ENCODE measurements at places on chromosomes 12 and 14. TPM values are rescaled to one million over a fixed set of nuclear protein-coding genes. Genes with fewer than 3 reads are reported as not detected.

DNA sequence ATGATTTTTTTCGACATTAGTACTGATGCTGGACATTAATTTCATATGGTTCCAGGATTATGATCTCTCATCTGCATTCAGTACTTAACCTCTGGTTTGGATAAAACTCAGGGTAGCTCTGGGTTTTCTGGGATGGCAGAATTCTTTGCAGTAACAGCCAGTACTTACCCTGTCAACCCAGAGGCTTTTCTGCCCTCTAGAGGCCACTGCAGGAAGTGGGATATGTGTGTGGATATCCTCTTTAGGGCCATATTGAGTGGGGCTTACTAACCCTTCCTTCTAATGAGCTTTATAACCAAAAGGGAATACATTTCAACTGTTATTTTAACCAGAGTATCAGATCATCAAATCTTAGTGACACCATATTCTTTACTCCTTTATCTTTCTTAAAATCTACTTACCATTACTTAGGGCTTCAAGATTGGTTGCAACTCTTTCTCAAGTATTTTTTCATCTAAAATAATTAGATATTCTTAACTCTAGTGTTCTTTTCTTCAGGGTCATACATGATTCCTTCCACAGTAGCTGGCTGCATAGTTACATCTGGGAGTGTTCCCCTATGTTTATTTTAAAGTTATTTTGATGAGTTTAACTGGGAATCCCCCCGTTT lies 488.0 kb upstream of the STXBP6 start:
- peak; percentile 46 for DNase-seq

DNA sequence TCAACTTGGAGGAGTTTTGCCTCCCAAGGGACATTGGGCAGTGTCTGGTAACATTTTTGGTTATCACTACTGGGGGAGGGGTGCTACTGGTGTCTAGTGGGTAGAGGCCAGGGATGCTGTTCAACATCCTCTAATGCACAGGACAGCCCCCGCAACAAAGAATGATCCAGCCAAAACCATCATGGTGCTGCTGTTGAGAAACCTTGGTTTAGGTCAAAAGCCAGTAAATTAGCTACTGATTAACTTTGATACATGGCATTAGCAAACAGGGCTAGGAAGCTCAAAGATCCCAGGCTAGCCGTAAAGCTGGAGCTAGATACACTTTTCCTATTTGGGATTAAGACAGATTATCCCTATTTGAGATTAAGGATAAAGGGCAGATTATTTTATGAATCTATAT lies 8.8 kb downstream of the ALKBH2 start:
- no peak for DNase-seq

- no peak for DNase-seq
Observed at GRCh38 chr12:66055837-66056319, 74.7 kb downstream of the LLPH start.

GRCh38 chr14:50469982-50470381 lies 62.4 kb downstream of the MAP4K5 start:
- no peak for DNase-seq

- DNase-seq, result no peak
Observed at GRCh38 chr14:105531088-105531893, 4.9 kb downstream of the TMEM121 start.

DNA sequence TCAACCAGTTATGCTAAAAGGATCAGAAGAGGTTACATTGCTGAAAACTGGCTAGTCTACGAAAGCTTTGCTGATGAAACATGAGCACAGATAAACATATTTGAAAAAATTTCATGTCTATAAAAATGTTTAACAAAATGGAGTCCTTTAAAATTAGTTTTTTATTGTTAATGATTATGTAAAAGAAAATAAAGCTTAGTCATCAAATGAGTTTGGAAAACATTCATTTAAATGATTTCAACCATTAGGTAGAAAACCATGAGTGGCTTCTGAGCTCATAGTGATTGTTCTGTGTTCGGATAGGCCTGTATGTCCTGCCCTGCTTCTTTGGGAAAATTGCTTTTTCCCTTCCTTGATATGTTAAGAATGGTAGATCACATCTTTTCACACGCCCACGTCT lies 584 bp upstream of the CD163L1 start:
- no peak for DNase-seq

- no peak for DNase-seq
Observed at GRCh38 chr12:2306012-2306411, 253.2 kb downstream of the CACNA1C start.

DNA sequence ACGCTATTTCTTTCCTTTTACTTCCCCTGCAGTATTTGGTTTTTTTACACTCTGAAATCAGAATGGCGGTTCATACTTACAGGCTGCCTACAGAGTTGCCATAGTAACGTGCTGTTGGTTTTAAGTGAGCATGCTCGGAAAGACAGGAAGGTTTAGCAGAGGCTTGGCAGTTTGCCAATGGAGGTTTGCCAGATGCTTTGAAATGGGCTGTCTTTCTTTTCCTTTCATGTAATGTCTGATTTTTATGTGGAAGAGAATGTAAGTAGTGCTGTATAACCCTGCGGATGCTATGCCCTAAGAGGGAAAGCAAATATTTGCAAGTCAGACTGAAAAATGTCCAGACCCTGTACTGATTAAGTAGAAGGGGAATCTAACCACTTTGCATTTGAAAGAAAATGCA lies 32.8 kb downstream of the ARID4A start:
- peak; percentile 91 for DNase-seq

GRCh38 chr14:94054401-94054800 lies 26.6 kb downstream of the DDX24 start:
- DNase-seq, result no peak

GRCh38 chr14:99513946-99514551 lies 32.8 kb downstream of the CCNK start:
- DNase-seq, result no peak

DNA sequence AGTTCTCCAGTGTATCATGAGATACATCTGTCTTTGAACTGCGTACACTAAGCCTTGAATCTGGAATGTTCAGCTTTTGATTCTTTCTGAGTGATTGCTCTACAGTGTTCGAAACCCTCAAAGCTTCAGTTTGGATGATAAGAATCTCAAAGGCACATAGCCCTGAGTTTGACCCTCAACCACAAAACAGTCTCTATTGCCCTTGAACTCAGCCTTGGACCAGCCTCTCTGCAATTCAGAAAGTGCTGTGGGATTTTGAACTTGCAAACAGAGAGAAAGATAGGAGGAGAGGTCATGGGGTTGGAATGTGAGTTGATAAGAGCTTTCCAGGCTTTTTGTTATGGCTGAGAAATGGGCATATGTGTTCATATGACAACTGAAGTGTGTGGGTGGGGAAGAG lies 100.3 kb downstream of the MYRFL start:
- DNase-seq, result no peak

- DNase-seq, result no peak
Observed at GRCh38 chr12:20097626-20098025, 270.7 kb upstream of the PDE3A start.

DNA sequence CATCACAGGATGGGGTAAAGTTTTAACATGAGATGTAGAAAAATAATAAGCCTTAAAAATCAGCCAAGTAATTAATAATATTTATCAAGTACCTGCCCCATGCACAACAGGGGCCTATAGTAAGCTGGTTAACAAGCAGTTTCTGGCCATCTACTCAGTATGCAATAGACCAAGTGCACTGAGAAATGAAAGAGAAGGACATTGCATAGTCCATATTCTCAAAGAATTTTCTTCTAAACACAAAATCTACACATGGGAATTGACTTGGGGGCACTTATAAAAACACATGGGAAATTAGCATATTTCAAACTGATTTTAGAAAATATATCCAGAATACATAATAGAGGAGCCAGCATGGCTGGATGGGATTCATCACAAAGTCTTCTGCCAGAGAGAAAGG lies 109.5 kb downstream of the DIO2 start:
- DNase-seq, result no peak

DNA sequence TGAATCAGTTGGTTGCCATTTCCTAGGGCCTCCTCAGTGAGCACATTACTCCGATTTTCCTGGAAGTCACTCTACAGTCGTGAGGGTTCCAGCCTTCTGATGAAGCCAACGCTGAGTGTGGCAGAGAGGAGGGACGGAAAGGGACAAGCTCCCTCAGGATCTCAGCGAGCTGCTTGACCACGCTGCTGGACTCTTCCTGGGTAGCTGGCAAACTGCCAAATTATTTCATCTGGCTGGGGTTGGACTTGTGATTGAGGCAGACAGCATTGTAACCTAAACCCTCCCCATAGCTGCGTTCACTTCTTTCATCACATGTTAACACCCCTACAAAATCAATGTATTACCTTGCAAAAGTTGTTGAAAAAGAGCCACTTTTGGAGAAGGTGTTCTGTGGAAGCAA lies 69.6 kb upstream of the CHST11 start:
- DNase-seq, result no peak

- DNase-seq, result no peak
Observed at GRCh38 chr12:28868414-28868813, 280.7 kb upstream of the FAR2 start.

DNA sequence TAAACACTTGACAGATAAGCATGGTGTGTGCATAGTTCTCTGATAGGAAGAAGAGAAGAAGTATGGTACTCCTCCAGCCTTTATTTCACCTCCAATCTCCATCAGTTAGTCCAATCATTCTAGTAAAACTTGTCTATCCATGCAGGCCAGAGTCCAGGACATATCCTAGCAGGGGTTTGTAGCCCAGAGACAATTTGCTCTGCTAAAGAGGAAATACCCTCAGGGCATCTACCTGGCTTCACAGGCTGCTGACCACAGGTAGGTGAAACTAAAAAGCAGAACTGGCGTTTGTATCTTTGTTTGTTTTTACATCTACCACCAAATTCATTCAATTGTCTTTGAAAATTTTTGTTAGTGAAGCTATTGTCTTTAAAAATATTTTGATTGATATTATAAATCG lies 717.6 kb downstream of the FSCB start:
- DNase-seq, result no peak

GRCh38 chr12:123267991-123268843 lies 3.4 kb downstream of the CDK2AP1 start:
- DNase-seq, result peak; percentile 26

DNA sequence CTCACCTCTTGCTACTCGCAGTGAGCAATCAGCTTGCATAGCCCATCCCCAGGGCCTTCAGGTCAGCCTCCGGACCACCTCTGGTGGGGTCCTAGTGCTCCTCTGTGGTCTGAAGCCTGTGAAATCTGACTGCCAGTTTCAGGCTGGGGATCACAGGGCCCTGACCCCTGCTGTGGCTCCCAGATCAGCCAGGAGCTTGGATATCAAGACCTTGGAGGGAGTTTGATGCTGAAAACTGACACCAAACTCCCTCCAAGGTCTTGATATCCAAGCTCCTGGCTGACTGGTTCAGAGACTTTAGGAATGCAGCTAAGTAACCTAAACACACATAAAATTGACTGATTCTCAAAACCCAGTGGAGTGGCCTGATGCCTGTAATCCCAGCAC lies 19.8 kb upstream of the DHRS4 start:
- no peak for DNase-seq

DNA sequence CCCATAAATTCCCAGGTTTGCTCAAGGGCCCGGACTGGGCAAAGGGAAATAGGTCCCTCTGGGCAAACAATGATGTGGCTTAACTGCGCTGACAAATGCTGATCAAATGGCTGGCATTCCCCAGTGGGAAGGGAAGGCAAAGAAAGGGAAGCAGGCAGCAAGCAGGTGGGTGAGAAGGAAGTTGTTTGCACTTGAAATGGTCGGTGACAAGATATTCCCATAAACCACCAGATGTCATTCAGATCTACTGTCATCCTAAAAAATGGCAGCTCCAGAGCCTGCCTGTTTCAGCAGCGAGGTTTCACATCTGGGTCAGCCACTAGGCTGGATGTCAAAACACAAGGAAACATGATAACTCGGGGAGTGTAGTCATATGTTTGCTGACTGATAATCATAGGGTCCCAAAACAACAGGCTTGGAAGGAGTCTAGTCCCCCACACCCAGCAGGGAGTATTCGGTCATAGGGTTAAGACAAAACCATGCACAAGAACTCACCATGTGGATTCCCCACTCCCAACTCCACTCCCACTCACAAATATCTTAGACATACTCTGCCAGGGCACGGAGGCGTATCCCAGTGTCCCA lies 37.9 kb upstream of the MDM1 start:
- no peak for DNase-seq

The KRT76 gene
- not detected for total RNA-seq

The TMCC3 gene
- total RNA-seq, result 0.16 TPM

The OTOGL gene
- total RNA-seq, result not detected

The PAX9 gene
- not detected for total RNA-seq

The LRCOL1 gene
- total RNA-seq, result not detected
